NT2/D1 (cell line): ENCODE measurements at places on chromosomes 2 and 18.

DNA sequence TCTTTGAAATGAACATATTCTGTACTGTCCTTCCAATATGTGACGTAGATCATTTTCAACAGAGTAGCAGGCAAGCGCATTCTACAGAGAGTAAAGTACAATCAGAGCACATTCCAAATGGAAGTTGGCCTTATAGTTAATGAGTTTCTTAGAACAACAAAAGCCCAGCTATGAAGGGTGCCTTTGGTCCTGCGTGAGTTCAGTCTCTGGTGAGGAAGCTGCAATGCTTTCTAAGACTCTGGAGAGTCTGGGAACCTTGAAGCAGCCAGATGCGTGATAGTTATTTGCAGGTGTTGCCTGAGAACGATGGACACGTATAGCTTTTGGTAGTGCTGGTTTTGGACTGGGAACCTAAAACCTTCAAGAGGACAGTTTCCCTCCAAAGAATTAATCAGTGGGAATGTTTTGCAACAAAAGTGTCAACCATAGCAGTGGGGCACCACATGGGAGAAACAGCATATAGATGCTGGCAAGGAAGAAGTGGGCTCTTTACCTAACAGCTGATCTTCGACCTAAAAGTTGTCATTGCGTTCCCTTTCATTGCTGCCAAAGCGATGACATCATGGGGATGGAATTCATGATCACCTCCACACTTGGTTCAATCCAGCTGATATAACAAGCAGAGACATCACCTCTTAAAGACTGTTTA lies 9.3 kb upstream of the SNORC start:
- DNase-seq, result no peak

DNA sequence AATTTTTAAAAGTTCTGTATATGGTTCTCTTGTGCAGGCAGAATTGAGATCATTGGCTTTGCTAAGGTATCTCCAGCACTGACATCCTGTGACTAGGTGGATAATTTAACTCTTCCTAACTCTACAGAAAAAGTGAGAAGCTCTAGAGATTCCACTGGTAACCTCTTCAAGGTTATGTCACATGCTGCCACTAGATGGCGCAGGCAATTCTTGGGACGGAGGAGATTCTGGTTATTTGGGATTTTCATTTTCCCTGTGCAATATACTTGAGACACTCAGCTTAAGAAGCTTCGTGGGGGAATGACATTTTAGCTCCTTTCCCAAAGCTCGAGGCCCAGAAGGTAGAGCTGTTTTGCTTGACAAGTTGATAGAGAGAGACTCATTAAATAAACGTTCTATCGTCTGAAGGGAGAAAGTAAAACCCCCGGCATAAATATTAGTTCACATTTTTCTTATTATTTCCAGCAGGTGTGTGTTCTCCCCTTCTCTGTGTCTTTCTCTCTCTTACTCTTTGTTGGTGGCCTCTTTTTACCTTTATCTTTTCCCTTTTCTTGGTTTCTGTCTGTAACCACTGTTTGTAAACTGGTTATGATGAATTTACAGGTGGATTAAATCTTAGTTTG lies 26.6 kb upstream of the LANCL1 start:
- DNase-seq, result peak; percentile 18

DNA sequence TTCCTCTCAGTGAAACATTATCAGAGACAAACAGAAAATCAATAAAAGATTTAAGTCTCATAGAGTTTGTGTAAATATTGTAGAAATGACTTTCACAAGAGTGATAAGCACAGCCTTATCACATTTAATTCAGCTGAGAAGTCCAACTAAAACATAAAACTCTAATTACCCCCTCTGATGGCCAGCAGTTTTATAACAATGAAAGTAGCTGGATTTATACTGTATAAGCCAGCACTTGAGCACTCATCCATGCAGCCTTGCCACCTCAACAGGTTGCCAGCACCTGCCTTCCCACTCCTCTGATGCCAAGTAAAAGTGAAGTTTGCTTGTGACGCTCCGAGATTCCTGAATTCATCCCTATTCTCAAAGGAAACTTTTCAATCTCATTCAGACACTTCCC lies 103.0 kb upstream of the STK39 start:
- no peak for DNase-seq

GRCh38 chr18:53785811-53786210 lies 438.7 kb downstream of the MBD2 start:
- no peak for DNase-seq

- DNase-seq, result no peak
These were observed 296.9 kb downstream of the FBXO15 start for GRCh38 chr18:73850782-73851181.

- DNase-seq, result no peak
These were observed 1269.0 kb upstream of the DDX18 start for GRCh38 chr2:116545286-116546068.

DNA sequence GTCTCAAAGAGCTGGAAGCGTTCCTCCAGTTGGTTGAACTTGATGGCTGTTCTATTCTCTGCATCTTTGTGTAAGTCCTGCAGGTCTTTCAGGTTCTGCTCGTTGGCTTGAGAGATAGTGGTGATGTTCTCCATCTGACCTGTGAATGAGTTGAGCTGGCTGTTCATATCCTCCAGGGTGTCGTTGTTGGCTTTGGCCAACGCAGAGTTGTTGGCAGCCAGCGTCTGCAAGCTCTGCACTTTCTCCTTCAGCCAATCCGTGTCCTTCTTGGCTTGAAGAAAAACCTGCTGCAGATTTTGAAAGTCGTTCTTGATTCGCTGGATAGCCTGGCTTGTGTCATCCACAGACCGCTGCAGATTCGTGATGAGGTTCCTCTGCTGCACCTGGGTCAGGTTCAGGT lies 78.8 kb upstream of the THOC1 start:
- DNase-seq, result no peak

DNA sequence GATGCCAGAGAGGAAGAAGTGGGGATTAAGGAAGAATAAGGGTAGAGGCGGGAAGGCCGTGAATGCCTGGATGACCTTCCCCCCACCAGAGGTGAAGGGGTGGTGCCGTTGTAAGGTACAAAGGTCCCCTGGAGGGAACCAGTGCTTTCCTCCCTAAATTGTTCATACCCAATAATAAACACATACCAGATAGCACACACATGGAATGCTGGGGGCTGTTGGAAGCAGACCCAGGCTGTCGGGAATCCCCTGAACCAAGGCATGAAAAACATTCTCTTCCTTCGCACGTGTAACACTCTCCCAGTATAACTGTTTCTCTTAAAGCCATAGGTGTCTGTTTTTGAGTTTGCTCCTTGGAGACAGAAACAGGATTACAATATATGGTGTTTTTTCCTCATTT lies 107.1 kb upstream of the CTAGE1 start:
- no peak for DNase-seq

- DNase-seq, result no peak
These were observed 2.3 kb downstream of the LYPD1 start for GRCh38 chr2:132667706-132668105.

GRCh38 chr18:72700961-72701710 lies 157.0 kb upstream of the CBLN2 start:
- DNase-seq, result no peak

DNA sequence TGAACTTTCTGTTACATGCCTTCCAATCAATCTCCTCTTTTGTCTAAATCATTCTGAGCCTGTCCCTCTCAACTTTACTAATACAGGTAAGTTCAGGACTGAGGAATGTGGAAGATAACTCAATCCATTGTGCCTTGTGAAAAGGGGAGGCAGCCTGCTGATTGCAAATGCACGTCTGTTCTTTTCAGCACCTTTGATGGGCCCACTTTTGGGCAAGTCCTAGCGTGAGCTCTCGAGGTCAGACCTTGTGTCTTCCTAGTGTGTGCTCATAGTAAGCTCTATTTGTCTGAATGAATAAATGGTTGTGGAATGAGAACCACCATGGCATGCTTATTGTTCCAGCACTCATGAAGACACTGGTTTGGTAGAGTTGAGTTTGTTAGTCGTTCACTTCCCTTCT lies 50.4 kb upstream of the REL start:
- DNase-seq, result no peak

DNA sequence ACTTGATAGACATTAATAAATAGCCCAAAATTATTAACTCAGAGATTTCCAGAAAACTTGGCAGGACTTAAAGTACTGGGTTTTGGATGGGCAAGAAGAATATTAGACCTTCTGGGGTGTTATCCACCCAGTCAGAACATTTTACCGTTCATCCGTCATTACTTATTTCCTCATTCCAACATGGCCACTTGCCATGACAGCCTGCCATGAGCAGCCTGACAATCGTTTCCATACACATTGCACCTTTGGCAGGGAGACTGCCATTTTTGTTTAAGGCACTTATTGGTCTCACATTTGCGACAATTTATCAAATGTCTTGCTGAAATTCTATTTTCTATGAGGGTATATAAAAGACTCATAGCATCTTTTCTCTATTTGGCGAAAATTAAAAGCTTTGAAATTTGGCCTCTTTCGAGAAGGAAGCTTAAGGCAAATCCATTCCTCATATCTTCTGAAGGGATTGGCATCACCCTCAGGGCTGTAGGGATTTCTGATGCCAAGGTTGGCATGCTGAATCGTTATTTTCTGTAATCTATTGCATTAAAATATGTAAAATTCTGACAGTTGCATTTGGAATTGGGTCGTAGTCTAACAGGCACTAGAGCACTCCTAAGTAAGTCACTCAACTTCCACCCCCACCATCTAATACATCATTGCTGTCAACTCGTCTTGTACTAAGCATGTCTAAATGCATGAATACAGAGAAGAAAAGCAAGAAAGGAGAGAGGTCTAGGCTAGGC lies 406.3 kb upstream of the PIK3C3 start:
- DNase-seq, result no peak

DNA sequence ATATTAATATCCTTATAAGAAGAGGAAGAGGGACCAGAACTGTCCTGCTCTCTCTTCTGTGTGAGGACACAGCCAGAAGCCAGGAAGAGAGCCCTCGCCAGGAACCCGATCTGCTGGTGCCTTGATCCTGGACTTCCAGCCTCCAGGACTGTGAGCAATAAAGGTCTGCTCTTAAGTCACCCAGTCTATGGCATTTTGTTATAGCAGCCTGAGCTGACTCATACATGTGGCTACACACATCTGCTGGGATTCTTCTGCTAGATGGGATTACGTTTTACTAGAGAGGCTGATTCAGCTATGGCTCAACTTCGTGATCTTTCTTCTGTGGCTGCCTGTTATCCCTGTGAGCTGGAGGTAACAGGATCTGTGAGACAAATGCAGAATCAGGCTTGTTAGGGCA lies 29.6 kb downstream of the ARL4C start:
- DNase-seq, result no peak

- DNase-seq, result no peak
These were observed 921.1 kb downstream of the SOCS6 start for GRCh38 chr18:71209944-71210343.

DNA sequence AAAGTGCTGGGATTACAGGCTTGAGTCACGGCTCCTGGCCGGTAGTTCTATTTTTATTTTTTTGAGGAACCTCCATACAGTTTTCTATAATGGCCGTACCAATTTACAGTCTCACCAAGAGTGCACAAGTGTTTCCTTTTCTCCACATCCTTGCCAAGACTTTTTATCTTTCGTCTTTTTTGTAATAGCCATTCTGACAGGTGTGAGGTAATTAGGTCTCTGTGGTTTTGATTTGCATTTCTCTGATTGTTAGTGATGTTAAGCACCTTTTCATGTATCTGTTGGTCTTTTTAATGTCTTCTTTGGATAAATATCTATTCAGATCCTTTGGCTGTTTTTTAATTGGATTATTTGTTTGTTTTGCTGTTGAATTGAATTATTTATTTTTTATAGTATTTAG lies 9.3 kb downstream of the ARMC9 start:
- DNase-seq, result no peak

GRCh38 chr18:10081492-10081891 lies 167.7 kb downstream of the VAPA start:
- DNase-seq, result no peak

- no peak for DNase-seq
These were observed 36.2 kb downstream of the HJURP start for GRCh38 chr2:233817995-233818638.

GRCh38 chr2:3168230-3168891 lies 209.3 kb downstream of the EIPR1 start:
- DNase-seq, result peak; percentile 51

GRCh38 chr2:27489118-27489497 lies 435 bp downstream of the IFT172 start:
- DNase-seq, result no peak

GRCh38 chr2:44244135-44244871 lies 31.0 kb upstream of the SLC3A1 start:
- peak; percentile 68 for DNase-seq

DNA sequence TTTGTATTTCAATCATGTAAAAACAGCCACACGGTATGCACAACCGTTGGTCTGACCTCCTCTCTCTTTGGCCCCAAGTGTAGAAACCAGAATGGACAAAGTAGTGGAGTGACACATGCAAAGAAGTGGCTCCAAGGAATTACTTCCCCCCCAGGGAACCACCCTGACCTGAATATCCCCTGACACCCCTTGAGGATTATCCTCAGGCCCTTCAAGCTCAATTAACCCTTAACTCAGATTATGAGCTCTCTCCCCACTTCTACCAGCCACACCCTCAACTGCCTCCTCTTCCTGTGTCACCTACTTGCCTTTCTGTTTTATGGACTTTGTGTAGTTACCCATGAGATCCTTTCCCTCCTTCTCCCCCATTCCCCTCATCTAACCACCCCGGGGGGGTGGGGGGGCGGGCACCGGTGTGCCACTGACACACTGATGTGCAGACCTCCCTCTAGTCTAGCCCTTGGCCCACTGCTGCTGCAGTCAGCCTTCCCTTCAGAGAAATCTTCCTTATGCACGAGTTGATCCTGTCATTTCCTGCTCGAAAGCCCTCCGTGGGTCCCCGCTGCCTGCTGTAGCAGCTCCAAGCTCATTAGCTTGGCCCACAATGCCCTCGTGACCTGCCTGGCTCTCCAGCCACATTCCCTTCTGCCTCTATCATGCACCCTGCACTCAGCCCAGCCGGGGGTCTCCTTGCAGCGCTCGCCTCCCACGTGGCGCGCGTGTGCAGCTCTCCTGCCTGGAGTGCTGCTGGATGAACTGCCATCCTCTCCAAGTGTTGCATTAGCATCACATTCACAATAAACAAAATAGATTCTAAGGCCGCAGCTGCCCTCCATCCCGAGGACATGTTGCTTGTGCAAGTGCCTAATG lies 40.1 kb upstream of the TMEM177 start:
- peak; percentile 13 for DNase-seq

- no peak for DNase-seq
These were observed 58.8 kb upstream of the TTN start for GRCh38 chr2:178865999-178866398.

DNA sequence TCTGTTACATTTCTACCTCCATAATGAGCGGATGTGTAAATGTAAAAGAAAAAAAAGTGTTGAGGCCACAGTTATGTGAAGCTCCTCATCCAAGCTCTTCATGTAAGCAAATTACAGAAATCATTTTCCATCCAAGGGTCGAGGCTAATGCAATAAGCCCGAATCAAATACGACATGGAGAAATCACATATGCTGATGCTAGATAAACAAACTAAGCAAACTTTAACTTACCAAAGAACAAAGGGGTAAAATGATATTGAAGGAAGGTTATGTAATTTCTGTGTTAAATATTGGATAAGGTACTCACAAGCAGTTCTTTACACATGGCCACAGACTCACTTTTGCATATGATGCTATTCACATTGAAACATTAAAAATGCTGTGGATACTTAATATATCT lies 310.2 kb upstream of the ID2 start:
- no peak for DNase-seq

GRCh38 chr2:136135921-136136906 lies 18.3 kb upstream of the CXCR4 start:
- DNase-seq, result no peak
